T-helper 1 cell (primary cell): ENCODE measurements at places on chromosomes 5 and 9.

DNA sequence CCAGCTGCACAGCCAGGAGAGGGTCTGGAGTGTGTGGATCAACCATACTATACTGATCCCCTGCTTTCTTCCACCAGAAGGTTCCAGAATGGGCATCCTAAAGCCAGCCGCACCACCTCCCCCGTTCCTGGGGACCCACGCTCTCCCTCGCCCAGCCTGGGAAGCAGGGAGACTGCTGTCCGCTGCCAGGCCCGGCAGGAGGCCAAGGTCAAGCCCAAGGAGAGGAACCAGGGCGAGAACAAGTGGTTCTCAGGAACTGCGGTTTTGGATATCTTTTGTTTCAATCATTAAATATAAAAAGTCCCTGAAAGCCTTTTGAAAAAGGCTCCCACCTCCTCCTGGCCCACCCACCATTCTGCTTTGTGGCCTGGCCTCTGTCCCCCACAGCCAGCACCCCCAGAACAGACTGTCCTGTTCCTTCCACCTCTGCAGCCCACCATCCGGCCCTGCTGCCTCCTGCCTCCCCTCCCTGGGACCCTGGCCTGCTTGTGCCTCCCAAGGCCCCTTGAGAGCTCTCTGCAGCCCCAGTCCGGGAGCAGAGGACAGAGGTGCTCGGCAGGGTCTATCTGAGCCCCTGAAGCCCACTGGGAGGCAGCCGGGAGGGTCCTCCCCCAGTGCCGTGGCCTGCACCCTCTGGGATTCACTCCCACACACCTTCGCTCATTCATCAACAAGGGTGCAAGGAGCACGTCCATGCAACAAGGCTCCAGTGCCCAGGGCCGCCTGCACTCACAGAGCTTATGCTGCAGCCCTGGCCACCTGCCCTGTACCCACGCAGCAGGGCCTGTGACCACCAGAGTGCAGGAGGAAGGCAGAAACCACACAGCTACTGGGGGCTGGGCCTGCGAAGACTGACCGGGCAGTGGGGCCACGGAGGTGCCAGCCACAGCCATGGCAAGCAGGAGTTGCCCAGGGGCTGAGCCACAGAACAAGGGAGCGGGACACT lies 614 bp upstream of the LCN6 start:
- no peak for DNase-seq

- no peak for DNase-seq
These were observed at the start of gene RGS7BP for GRCh38 chr5:64505769-64506566. TSS of gene RGS7BP (plus strand) at chr5:64506015. CDS start at chr5:64506625, 610 bp downstream.

GRCh38 chr9:112162621-112163413 lies 12.3 kb downstream of the SUSD1 start:
- no peak for DNase-seq

DNA sequence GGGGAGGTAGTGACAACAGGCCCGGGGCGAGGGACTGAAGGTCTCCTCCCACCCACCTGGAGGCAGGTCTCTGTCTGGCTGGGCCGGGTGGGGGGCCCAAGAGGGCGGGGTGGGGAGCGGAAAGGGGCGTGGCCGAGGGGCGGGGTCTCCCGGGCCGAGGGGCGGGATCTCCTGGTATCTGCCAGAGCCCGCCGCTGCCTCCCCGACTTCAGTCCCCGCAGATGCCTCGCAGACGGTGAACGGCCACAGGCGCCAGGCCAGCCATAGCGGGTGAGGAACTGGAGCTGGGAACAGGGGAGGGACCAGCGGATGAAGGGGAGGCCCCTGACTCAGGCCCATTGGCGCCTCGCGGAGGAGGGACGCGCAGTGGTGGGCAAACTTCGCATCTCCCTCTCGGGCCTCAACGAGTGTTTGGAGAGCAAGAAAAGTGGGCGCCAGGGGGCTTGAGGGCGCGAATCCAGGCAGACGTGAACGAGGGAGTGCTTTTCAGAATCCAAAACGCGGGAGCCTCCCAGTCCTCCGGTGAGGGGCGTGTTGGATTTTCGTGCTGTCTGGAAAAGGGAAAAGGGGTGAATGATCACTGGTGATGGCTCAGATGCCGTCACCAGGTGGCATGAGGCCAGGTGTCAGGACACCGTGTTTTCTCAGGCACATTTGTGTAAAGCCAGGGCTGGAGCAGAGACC lies at the start of gene ADGRD2:
Gene ADGRD2, plus strand, starts transcription at position 211 of the 684 bp plus-strand sequence. CDS start 1,216 bp downstream, outside the sequence.
- DNase-seq = no peak

GRCh38 chr5:54254482-54255198 lies 55.7 kb downstream of the ARL15 start:
- DNase-seq = no peak

DNA sequence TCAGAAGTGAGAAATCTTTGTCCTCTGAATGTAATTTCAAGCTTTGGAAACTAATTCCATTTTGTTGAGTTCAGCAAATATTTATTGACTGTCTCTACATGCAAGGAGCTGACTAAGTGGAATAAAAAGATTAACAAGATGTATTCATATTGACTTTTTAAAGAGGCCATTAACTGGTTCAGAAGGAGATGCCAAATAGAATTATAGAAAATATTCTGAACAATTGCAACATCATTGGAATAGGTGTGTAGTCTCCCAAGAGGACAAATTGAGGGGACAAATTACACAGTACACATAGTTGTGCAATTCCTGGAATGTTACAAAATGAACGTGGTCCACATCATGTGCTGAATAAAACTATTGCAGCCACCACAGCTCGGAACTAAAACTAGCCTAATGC lies 224.2 kb downstream of the NPR3 start:
- DNase-seq = no peak
